Islet precursor cell (in vitro differentiated cells): ENCODE measurements at places on chromosomes 11 and 22.

GRCh38 chr11:4798427-4799183 is 5.6 kb downstream of the OR52R1 start:
- no peak for DNase-seq

- DNase-seq = no peak
Observed at GRCh38 chr11:65141896-65142494, 7.7 kb upstream of the SYVN1 start.

DNA sequence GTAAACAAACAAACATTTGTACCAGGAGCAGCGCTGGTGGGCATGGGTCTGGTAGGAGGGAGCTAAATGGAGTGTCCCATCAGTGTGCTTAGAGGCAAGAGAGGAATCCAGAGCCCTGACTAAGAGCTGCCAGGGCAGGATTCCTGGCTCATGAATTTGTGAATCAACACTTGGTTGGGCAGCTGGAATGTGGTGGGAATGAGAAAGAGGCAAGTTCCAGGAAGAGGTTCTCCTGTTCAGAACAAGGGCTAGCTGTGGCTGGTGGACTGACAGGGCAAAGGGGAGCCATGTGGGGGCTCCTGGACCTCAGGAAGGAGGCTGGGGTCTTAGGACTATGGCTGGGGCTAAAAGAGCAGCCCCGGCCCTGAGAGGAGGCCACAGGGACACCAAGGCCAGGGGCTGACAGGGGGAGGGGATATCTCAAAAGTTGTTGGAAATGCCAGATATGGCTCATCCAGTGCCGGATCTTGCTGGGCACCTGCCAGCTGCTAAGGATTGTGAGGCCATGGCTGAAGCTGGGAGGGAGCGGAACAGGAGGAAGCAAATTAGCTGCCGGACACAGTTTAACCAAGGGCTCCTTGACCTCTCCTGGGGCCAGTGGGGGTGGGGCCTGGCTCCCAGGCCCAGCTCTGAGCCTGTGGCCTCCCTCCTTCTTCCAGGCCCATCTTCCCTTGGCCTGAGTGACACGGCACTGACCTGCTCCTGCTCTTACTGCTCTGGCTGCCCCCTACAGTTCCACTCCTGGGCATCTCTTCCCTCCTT is 14.6 kb upstream of the P2RY6 start:
- peak; percentile 95 for DNase-seq

GRCh38 chr11:9137293-9138132 is 46.1 kb upstream of the SCUBE2 start:
- DNase-seq = peak; percentile 91

DNA sequence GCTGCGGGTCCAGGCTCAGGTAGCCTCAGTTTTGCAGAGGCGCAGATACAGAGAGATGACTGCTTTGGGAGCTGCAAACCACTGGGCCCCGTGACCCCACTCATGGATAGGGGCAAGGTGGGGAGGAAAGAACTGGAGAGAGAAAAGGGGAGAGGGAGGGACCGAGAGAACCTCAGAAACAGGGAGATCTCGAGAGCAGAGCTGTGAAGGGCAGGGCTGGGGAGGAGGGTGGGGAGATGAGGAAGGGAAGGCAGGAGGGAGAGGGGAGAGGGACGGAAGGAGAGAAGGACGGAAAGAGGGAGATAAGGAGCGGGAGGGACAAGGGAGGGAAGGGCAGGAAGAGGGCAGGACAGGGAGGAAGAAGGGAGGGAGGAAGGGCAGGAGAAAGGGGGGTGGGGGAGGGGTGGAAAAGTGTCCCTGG is 46.3 kb downstream of the IGLL1 start:
- no peak for DNase-seq

DNA sequence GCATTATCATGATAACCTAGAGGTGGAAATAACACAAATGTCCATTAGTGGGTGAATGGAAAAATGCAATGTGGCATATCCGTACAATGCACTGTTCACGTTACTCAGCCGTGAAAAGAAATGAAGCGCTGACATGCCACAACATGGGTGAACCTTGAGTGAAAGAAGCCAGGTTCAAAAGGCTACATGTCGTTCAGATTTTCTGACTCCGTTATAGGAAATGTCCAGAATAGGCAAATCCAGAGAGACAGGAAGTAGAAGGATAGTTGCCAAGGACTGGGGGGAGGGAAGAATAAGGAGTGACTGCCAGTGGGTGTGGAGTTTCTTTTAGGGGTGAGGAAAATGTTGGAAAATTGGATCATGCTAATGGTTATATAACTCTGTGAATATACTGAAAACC is 133.8 kb downstream of the ATXN10 start:
- no peak for DNase-seq

DNA sequence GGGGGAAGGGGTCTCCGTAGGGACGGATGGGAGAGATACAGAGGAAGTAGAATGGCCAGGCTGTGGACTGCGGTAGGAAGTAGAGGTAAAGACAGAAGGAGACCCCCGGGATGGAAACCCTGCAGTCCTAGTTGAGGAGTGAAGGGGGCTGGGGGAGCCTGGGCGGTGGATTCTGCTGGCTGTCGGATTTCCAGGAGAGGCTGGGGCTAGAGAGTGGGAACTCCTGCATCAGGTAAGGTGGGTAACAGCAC is 727 bp upstream of the SCARF2 start:
- DNase-seq = no peak

DNA sequence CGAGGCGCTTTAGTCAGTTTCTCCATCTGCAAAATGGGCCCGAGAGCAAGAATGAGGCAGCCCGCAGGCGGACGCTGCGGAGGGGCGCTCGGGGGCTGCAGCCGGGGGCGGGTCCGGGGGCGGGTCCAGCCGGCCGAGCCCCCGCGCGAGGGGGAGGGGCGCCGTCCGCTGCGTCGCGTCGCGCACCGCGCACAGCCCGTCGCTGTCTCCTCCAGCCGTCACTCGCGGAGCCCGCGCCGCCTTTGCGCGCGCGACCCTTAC is 282 bp downstream of the PC start:
- DNase-seq = no peak

DNA sequence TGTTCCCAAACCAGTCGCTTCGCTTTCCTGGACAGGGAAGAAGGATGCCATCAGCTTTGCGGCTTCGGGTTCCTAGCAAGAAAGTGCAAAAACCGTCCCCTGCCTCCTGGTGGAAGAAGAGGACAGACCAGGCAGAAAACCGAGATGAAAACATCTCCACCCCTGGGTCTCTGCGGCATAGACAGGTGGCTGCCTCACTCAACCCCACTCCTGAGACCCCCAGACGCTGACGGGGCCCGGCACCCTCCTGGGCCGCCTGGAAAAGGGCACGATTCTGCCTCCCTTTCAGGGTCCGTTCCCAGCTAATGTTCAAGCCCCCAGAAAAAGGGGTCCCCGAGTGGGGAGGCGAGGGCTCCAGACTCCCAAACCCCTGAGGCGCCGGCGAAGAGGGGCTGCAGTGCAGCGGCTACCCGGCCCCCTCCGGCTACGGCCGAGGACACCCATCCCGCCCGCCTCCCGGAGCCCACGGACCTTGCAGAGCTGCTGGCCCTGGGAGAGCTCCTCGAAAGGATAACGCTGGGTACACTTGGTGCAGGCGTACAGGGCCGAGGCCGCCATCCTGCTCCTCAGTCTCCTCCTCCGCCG is 569 bp downstream of the FAM76B start:
- peak; percentile 82 for DNase-seq

DNA sequence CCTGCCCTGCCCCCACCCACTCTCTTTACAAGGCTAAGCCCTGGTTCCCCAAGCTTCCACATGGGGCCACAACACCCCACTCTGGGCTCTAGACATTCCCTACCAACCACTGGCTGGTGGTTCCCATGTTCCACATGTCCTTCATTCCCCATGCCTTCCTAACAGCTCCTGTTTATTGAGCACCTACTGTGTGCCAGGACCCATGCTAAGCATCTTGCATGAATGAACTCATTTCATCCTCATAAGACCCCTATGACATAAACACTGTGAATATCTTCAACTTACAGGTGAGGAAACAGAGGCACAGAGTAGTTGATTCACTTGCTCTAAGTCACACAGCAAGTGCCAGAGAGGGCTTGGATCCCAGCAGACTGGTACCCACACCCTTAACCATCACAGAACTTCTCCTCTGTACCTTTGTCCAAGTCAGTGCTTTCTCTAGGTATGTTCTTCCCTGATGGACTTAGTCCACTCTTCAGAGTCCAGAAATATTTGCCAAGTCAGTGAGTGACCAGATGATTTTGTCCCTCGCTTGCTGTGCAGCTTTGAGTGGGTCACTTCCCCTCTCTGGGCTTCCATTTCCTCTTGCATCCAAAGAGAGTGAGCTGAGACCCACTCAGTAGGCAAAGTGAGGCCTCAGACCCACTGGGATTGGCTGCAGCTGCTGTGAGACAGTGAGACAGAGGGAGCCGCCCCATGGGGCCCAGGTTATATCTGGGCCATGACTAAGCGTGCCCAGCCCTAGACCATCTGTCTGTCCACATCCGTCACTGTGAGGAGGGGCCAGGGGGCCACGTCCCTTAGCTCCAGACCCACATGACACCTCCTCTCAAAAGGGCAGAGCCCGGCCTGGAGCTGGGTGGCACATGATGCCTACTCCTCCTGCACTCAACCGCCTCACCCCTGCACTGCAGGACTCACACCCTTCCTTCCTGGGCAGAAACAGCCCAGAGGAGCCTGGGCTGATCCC is 132.4 kb downstream of the MN1 start:
- DNase-seq = peak; percentile 89

DNA sequence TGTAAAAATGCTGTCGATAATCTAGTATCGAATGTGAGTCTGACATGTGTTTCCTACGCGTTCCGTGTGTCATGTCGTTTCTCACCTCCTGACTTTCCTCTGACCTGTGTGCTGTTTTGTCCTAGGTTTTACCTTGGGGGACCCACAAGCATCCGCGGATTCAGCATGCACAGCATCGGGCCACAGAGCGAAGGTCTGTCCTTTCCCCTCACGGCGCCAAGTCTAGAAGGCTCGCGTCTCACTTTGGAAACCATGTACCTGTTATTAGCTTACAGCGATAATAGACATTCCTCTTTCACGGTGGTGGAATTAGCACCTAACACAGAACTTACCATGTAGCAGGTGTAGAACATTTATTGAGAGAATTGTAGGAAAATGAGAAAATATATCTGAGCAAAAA is 28.6 kb downstream of the SAMM50 start:
- peak; percentile 22 for DNase-seq

DNA sequence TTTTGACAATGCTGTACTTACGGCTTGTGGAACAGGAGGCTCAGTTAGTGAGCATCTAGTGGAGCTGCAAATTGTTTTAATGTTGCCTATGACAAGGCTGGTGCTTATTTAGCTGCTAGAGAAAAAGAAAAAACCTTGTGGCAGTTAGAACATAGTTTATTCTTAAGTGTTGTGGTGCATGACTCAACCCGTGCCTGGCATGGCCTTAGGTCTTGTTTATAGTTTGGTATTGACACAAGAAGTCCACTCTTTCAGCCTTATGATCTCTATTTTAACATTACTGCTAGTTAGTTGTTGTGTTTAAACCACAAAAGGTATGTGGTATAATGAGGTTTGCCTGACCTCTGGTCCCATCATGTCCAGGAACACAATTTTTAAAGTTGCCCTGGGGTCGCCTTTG is 744.6 kb downstream of the FAM181B start:
- no peak for DNase-seq

GRCh38 chr22:47552024-47552423 is 789.6 kb downstream of the TBC1D22A start:
- peak; percentile 5 for DNase-seq

- DNase-seq = no peak
Observed at GRCh38 chr22:42256930-42257329, 13.5 kb downstream of the TCF20 start.

GRCh38 chr11:69915501-69916250 is 96.5 kb upstream of the FGF3 start:
- peak; percentile 87 for DNase-seq

DNA sequence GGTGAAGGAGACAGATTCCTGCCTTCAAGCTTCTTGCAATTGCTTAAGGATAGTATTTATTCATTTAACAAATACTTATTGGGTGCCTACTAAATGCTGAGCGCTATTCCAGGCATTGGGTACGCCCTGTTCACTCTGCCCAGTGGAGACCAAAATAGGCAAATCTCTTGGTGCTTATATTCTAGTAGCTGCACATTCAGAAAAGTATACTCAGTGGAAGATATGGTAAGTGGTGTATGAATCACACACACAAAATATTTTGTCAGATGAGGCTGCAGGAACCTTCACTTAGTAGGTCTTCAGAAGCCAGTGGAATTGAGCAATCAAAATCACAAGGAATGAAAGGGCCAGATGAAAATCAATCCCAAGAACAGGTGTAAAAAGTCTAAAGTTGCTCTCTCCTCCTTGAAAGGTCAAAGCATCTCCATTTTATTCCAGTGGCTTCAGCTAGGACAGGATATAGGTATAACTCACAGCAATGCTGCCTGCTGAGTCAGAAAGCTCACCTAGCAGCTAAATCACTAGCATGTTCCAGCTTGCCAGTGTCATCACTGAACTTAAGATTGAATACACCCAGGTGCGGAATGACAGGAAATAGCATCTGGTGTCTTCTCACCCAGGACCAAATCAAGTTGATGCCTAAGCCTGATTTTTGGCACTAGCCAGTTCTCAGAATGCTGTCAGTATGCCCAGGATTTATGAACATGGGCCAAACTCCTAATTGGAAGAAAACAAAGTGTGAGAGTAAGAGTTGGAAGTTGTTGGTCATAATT is 83.9 kb downstream of the AMOTL1 start:
- DNase-seq = peak; percentile 35

- no peak for DNase-seq
Observed at GRCh38 chr11:13184295-13184794, 93.2 kb upstream of the BMAL1 start.

GRCh38 chr22:47621253-47621652 is 858.8 kb downstream of the TBC1D22A start:
- DNase-seq = no peak

- no peak for DNase-seq
Observed at GRCh38 chr11:33716243-33716642, 15.6 kb upstream of the C11orf91 start.

DNA sequence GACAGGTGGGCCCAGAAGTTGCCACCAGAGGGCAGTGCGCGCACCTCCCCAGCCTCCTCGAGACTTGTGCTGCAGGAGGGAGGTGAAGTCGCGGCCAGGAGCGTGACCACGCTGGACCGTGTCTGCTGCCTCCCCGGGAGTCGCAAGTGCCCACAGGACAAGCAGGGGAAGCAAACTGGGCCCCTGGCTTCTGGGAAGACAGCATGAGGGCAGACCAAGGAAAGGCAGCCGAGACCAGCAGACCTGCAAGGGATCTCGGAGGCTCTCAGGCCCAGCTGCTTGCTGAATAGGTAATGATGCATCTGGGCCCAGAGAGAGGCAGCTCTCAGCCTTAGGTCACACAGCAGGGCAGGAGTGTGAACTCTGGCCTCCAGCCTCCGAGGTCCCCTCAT is 17.0 kb upstream of the IL2RB start:
- peak; percentile 87 for DNase-seq

- no peak for DNase-seq
Observed at GRCh38 chr11:5136261-5136660, 1.9 kb downstream of the OR52A5 start.

DNA sequence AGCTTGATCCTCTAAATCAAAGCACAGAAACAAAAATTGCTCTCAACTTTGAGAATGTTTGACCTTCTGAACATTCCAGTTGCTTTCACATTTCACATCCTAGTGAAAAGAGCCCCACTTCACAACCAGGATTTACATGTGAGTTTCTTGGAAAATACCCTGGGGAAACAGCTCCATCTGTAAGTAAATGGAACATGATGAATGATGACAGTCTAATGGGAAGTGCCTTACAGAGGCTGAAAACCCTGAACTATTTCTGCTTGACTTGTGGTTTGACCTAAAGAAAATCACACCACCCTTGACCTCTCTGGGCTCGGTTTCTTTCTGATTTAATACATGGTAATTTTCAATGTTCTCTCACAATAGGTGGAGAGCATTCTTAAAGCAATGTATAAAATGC is 499.4 kb upstream of the API5 start:
- DNase-seq = no peak
